Motor neuron (in vitro differentiated cells): ENCODE measurements at places on chromosomes 16 and 17. TPM values are rescaled to one million over a fixed set of nuclear protein-coding genes. Genes with fewer than 3 reads are reported as not detected.
A peak's percentile ranks its signal among the peaks of the same experiment; 100 is the strongest.

GRAP gene
- 0.41 and 0.43 TPM in 2 replicates for total RNA-seq

SPG7 gene
- 58.6 and 66.4 TPM in 2 replicates for total RNA-seq

MPV17L gene
- total RNA-seq, result 8.1 and 9.6 TPM in 2 replicates

TOP3A gene
- 24.2 and 24.5 TPM in 2 replicates for total RNA-seq

HBA2 gene
- total RNA-seq, result not detected in 2 replicates

DNA sequence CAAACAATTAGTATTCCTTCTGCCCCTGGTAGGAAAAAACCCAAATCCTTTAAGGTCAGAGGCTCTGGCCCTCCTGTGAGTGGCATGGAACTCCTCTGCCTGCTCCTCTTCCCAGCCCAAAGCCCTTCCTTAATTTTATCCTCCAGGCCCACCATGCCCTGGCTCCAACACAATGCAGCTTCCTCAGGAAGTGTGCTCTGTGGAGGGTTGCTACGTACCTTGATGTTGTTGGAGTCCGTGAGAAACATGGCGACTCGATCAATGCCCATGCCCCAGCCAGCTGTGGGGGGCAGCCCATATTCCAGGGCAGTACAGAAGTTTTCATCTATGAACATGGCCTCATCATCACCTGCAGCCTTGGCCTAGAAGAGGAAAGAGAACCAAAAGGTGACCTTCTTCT, 5.3 kb upstream of the ADAT1 start:
- ATAC-seq, result no peak

DNA sequence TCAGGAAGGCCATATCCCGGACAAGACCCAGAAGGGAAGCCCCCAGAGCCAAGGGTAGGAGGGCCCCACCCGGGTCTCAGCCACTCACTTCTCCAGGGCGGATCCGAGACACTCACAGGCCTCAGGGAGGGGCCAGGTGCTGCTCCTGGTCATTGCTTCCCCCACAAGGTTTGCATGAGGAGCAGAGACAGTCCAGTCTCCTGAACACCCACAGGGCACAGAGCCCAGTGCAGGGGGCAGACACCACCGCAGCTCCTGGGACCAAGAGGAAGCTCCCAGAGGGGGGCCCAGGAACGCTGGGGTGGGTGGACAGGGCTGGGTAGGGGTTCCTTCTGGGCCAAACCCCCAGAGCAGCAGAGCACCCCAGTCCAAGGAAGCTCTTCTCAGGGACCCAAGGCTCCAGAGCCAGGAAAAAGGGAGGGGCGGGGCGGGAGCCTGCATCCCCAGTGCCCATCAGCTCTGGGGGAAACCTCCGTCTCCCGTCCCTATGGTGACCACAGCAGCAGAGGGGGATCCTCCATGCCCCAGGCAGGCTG, 709 bp upstream of the MRPL28 start:
- no peak for ATAC-seq

DNA sequence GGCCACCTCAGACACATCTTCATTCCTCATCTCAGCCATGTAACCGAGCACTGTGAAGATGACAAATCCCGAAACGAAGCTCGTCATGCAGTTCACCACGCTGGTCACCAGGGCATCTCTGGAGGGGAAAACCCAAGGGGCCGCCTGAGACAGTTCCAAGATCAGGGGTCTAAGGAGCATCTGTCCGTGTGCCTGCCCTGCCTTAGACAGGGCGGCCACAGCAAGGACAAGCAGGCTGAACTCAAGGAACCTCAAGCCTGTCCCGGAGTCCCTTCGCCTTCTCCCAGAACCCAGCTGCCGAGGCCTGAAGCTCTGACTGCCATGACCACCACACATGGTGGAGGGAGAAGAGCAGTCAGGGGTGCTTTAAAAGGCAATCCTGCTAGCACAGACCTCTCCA, 22.7 kb downstream of the SLC6A4 start:
- no peak for ATAC-seq

DNA sequence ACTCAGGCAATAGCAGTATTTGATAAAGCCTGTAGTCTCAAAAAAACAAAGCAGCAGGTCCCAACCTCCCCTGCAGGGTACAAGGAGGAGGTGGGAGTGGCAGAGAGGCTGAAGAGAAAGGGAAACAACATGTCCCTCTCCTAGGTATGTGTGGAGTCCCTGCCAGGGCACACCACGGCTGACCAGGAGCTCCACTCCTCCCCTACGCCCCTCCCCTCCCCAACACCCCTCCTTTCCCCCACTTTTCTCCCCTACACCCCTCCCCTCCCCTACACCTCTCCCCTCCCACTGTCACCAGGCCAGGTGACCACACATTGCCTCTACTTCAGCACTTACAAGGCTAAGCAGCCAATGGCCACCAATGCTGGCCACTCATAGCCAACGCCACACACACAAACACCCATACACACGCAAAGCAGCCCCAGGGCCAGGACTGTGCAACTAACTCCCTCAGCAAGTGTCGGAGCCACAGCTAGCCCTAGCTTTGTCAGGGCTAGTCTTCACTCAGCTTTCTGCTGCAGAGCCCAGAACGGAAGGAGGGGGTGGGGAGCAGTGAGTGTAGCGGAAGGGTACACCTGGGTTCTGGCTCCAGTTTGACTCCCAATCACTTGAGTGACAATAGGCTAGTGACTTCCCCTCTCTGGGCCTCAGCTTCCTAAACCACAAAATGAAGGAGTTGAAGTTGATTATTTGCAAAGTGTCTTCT, 8.2 kb downstream of the CAVIN1 start:
- no peak for ATAC-seq

- no peak for ATAC-seq
Observed at GRCh38 chr17:57328109-57328882, 72.0 kb downstream of the MSI2 start.

GRCh38 chr16:49866595-49867071, 10.7 kb upstream of the ZNF423 start:
- no peak for ATAC-seq

DNA sequence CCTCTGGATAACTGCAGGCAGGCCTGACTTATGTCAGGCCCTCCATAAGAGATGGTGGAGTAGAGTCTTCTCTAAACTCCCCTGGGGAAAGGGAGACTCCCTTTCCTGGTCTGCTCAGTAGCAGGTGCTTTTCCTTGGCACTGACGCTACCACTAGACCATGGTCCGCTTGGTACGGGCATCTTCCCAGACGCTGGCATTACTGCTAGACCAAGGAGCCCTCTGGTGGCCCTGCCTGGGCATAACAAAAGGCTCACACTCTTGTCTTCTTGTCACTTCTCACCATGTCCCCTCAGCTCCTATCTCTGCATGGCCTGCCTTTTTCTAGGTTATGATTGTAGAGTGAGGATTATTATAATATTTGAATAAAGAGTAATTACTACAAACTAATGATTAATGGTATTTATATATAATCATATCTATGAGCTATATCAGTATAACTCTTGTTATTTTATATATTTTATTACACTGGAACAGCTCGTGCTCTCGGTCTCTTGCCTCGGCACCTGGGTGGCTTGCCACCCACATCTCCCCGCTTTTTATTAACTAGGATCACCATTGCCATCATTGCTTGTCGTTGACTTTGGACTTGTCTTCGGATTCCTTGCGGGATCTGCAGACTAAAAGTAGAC, 59.8 kb upstream of the ARL4D start:
- ATAC-seq, result no peak

DNA sequence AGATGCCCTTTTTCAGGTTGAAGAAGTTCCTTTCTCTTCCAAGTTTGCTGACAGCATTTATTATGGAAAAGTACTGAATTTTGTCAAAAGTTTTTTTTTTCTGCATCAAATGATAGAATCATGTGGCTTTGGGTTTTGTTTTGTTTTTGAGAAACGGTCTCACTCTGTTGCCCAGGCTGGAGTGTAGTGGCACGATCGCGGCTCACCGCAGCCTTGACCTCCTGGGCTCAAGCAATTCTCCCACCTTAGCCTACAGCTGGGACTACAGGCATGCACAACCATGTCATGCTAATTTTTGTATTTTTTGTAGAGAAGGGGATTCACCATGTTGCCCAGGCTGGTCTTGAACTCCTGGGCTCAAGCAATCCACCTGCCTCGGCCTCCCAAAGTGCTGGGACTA, 7.3 kb downstream of the CMTM4 start:
- ATAC-seq, result no peak

DNA sequence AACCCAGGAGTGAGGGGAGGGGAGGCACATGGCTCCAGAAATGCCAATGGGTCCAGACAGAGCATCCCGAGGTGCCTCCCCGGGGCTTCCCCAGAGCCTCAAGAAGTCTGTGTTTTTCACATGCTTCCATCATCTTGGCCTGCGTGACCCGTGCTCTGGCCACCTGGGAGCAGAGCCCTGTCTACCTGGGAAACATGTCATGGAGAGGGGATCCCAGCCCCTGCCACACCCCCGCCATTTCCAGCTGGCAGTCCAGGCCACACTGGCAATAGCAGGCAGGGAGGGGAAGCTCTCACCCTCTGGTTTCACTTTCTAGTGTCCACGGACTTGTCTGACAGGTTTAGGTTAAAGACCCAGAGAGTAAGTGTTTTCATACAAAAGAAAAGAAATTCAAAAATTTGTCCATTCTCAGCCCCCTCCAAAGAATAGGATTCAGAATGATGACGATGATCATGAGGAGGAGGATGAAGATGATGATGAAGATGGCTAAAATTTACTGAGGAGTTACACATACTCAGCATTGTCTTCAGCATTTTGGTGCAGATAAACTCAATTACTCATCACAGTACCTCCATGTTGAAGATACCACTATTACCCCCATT, 9.0 kb downstream of the SMIM5 start:
- no peak for ATAC-seq

GRCh38 chr16:85215478-85216118, 103.3 kb upstream of the CIBAR2 start:
- ATAC-seq, result no peak

DNA sequence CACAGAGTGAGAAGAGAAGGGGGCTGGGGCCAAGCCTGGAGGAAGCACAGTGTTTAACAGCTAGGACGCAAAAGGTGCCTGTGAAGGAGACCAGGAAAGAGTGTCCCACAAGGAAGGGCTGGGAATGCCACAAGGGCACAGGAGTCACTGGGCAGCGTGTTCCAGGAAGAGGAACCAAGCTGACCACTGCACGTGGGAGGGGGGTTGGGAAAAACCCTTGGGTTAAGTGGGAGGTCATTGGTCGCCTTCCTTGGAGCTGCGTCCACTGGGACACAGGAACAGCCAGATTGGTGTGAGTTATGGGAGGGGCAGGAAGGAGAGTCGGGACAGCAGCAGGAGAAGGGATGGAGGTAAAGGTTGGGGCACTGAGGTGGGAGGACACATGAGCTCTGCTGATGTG, 12.9 kb downstream of the TTYH2 start:
- ATAC-seq, result no peak

DNA sequence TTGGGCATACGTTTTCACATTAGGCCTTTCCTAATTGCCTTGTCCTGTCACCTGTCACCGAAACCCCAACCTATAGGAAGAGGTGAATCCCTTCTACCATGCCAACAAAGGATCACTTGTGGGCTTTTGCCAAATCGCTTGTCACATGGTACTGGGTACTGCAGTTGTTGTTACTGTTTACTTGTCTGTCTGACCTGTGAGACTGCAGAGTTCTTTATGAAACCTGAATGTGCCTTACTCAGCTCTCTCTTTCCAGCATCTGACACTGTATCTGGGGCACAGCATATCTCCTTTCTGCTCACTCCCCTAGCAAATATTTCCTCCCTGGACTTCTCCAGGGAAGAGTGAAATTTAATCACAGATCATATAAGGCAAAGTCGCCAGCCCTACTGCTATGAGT, 1272.4 kb downstream of the CDH8 start:
- no peak for ATAC-seq

- ATAC-seq, result no peak
Observed at GRCh38 chr16:30546115-30546514, 11.5 kb upstream of the ZNF747 start.

DNA sequence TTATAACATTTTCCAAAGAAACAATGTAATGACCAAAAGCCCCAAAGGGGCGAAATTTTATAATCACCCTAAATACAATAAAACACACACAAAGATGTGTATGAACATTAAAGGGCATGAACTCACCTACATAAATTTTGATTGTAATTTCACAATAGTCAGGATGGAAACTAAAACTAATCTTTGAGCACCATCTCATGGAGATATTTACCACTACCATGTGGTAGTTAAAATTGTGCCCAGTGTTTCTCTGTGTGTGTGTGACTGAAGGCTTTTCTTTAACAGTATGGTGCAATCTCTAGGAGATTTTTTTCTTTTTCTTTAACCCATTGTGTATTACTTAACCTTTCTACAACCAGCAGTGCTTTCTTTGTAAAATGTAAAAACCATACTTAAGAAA, 19.7 kb upstream of the MEIOC start:
- ATAC-seq, result peak; percentile 50

- ATAC-seq, result no peak
Observed at GRCh38 chr16:81401035-81401950, 43.3 kb upstream of the CMIP start.

GRCh38 chr16:88831838-88832237, 20.1 kb upstream of the APRT start:
- no peak for ATAC-seq

DNA sequence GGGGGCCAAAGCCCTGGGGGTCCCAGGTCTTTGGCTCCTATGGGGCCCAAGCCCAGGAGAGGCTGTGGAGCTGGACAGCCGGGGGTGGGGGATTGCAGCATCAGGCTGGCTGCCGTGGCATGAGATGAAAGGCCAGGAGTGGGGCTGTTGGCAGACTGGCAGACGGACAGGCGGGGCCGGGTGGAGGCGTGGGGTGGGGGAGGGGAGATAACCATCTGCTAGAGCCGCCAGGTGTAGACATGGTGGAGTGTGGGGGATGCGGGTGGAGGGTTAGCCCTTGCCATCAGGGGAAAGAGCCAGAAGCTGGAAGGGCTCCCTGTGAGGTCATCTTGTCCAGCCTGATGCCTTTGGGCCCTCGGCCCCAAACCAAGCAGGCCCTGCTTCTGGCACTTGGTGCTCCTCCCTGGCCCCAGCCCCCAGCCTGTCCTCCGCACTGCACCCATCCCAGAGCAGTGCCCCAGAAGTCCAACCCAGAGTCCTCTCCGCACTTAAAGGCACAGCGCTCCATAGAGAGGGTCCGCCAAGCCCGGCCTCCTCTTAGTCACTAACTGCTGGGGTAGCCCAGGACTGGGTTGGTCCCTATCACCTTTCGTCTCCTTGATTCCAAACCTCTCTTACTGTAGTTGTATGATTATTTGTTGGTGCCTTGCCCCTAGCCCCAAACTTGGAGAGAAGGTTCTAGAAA, 33.3 kb upstream of the DLX4 start:
- no peak for ATAC-seq

- no peak for ATAC-seq
Observed at GRCh38 chr17:35374766-35375344, 1.4 kb upstream of the SLFN11 start.

- peak; percentile 30 for ATAC-seq
Observed at GRCh38 chr16:17303101-17303500, 167.7 kb downstream of the XYLT1 start.

DNA sequence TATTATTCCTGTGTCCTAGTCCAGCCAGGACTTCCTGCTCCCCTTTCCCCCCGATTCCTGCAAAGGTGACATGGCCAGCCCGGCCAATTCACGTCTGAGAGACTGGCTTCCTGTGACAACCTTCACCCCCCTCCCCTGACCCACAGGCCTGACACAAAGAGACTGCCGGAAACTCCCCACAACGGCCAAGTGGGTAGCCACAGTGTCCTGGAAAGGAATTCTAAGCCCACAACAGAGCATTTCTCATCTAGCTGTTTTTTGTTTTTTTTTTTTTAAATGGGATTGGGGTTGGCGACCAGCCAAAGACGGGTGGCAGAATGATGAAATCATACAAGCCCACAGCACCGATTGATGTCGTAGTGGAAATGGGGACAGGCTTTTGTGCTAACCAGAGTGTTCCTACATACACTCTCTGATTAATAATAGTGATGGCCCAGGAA, 2.8 kb upstream of the XAF1 start:
- ATAC-seq, result no peak

- ATAC-seq, result peak; percentile 100
Observed at GRCh38 chr17:40922239-40922638, 15.2 kb downstream of the KRT23 start.

GRCh38 chr16:81712681-81713080, 66.4 kb upstream of the PLCG2 start:
- no peak for ATAC-seq
